Activated T-cell treated with anti-CD3 and anti-CD28 coated beads for 48 hours (primary cell): ENCODE measurements at places on chromosomes 1 and 21.
A peak's percentile ranks its signal among the peaks of the same experiment; 100 is the strongest.

DNA sequence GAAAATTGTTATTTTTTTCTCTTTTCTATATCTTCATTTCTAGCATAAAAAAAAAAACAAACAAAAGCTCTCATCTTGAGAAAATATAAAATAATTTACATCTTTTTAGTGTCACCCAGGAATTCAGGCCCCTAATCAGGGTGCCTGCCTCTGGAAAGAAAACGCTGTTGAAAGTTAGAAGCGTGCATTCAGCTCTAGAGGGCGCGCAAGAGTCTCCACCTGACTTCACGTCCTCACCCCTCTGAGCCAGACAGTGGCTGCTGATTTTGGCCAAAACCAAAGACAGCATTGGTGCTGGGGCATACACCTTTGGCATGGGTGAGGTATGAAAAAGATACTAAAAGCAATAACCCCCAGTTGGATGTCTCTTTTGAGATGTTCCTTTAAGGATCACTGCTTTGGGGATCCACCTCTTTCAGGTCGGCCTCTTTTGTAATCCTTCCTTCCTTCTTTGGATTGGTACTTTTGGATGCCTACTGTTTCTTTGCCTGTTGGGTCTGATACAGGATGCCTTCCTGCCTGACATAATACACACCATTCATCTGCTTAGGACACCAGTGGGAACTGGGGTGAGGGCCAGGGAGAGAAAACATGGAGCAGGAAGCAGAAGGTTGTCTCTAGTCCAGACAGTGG lies 77.6 kb upstream of the CHRM3 start:
- peak; percentile 10 for DNase-seq

DNA sequence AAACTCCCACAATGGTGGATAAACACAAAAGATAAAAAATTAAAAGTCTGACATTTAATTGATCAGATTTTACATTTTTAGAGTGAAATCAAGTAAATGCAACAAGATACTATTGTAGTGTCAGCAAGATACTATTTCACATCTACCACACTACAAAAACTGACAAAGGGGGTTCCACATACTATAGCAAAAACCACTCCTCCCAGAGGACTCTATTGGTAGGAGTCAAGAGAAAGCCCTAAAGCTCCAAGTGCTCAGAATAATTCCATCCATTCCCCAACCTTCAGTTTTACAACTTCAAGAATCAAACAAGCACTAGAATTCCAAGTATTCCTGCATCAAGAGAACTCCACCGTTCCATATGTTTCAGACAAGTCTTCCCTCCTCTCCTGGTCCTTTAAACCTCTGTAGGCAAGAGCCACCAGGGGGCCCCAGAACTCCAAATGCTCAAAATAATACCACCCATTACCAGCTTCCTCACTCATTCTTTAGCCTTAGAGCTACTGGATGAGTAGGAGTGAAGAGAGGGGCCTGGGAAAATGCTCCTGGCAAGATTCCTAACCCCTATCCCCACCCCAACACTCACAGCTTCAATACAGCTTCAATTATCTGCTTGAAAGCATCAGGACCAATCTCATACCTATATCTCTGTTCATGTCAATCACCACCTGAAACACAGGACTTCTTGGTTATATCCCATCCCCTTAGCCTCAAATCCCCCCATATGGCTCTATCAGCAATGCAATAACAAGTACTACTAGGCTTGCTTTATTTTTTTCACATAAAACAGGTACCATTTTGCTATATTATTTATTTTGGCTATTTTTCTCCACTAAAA lies 9.9 kb downstream of the TOR1AIP2 start:
- no peak for DNase-seq

DNA sequence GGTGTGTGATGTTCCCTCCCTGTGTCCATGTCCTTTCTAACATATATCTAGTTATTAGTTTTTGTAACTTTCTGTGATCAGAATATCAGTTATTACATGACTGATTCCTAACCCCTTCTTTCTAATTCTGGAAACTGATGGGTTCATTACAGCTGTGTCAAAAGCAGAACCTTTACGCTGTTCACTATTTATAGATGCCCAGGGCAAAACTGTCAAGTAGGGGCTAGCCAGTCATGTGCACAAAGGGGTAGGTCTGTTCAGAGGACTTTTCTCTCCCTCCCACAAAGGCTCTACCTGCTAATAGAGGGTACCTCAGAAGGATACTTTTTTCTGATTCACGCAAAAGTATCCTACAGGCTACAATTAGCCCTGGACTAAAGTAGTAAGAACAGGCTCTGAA lies 79.2 kb downstream of the NRDC start:
- no peak for DNase-seq

DNA sequence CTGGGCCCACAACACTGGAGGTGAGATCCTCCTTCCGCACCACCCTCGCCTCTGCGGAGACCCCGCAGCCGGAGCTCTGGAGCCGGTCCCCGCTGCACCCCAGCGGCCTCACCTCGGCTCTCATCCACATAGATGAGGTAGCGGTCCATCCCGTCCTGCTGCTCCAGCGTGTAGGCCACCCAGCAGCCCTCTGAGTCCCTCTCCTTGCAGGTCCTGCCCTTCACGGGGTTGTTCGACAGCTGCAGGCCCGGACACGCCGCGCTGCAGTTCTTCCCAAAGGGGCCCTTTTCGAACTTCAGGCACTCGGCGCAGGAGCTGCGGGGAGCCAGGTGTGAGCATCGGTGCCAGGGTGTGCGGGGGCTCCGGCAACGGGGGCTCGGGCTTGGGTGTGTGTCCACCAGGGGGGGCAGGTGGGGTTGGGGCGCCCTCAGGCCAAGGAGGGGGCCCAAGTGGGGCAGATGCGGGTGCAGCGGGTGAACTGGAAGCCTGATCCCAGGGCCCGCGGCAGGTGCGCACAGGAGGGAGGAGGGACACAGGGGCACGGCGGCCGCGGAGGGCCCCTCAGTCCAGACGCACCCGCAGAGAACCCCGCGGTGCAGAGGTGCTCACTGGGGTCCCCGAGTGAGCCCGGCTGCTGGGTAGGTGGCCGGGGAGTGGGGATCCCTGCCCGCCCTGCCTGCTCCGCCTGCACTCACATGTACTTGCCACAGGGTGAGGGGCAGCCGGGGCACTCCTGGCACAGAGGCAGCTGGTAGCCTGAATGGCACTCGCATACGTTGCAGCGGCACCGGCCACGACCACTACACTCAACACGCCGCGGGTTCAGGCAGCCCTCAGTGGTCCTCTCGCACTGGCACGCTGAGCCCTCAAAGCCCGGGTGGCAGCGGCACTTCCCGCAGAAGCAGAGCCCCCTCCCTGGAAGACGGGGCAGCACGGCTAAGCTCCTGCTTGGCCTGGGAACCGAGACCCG lies 15.4 kb upstream of the PTTG1IP start:
- no peak for DNase-seq

DNA sequence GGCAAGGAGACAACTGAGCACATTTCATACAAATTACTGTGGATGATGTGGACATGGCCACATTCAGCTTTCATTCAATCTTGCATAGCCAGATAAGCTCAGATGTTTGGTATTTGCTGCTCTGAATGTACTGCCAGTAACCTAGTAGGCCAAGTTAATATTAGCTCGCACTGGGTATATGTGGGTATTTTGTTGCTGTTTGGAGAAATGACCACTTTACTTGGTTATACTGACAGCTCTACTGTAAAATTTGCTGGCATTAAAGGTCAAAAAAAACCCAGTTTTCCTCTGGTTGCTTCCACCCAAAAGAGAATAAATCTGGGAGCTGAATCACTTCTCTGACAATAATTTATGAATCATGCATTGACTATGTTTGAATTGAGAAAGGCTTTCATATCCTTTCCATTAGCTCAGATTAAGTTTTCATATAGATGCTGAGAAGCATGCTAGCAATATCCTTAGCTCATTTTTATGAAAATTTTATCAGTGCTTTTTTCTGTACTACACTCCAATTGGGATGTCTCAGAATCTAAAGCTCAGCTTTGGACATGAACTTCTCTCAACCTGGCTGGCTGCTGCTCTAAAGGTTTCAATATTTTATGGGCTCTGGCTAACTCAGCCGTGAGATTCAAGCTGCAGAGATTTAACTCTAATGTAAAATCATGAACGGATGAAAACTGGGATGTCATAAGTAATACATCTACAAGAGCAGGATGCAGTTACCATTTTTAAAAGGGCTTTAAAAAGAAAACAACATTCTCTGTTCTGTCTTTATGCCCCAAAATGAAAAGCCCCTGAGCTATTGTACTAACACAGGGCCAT lies 330.0 kb downstream of the BARHL2 start:
- DNase-seq: no peak

DNA sequence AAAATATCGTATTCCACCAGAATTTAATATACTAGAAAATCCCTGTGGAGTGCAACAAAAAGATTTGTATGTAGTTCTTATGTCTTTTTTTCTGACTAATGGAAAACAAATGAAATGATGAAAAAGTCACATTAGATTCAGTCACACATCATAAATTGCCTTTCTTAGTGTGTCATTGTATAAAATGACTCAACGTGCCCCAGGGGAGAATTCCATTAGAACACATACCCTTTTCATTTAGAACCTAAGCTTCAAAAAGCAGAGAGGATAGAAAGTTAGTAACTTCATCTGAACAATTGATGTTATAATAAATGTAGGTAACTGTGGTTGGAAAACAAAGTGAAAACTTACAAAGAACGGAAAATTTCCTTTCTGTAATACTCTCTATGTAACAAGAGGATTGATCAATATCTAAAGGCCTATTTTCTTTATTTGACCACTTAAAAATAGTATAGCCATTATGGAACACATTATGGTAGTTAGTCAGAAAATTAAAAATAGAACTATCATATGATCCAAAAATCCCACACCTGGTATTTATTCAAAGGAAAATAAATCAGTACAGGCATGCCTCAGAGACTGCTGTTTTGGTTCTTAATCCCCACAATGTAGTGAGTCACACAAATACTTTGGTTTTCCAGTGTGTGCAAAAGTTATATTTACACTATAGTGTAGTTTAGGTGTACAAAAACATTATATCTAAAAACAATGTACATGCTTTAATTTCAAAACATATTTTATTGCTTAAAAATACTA lies 1016.1 kb downstream of the KCNT2 start:
- no peak for DNase-seq
